ENCODE measurements at places on chromosomes 1 and 21.

- DNase-seq: no peak
Observed at GRCh38 chr1:47759936-47760629, 237.1 kb downstream of the TRABD2B start.

GRCh38 chr1:21495225-21495820, 13.9 kb upstream of the ALPL start:
- DNase-seq: no peak

DNA sequence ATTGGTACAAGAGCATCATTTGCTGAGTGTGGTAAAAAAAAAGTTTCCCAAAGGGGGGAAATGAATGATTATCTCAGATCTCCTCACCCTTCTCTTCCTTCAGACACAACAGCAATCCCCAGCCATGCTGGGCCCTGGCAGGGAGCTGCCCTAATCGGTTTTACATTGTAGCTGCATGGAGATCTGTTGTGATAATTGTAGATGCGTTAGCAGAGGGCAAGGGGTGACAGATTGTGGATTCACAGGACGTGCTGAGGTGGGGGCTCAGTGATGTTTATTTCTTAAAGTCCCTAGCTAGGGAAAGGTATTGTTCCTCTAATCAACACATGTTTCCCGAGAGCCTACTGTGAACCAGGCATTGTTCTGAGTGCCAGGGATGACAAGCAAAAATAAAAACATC, 304.1 kb downstream of the PBX1 start:
- DNase-seq: no peak

- no peak for DNase-seq
Observed at GRCh38 chr21:42266971-42267556, 48.1 kb downstream of the ABCG1 start.

DNA sequence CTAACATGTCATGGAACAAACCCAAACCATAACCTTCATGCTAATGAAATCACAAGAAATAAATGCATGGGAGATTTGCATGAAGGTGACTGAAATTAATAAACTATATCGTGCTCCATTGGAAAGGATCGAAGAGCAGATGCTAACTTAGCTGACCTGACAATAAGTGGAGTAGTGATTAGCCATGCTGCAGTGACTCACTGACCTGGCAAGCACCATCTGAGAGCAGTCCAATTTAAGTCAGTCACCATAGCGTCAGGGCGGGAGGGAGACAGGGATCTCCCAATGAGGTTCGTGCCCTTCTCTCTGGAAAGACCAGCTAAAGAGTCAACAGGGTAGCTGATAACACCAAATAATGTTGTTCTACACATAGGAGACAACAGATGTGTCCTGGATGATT, 21.5 kb downstream of the OLIG2 start:
- DNase-seq: peak; percentile 78

DNA sequence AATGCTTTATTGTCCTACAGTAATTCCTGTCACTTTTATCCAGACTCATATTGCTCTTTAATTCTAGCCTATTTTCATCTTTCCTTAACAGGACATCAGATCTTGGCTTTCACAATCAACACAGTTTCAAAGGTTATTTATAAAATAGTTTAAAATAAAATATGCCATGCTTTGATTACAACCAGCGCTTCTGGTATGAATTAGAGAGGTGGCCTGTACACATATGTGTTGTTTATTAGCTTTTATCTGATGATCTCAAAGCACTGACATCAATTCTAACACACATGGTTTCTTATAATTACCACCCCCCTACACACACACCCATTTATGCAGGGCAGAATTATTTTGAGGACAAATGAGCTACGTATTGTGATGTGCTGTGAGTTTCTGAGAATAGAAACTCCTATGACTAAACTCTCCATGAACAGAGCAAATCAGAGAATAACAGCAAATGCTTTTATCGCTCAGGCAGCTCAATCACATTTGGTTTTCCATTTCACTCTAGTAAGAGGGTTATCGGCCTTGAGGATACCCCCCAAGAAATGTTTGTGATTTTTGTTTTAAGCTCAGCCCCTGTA, 18.0 kb downstream of the CD247 start:
- DNase-seq: no peak

- DNase-seq: no peak
Observed at GRCh38 chr1:44437107-44437716, 32.2 kb downstream of the RNF220 start.

GRCh38 chr1:37606481-37607263, 10.9 kb upstream of the GNL2 start:
- peak; percentile 6 for DNase-seq

GRCh38 chr1:36984026-36984425, 50.3 kb downstream of the GRIK3 start:
- no peak for DNase-seq

GRCh38 chr1:198330982-198331615, 174.3 kb downstream of the NEK7 start:
- DNase-seq: peak; percentile 32

DNA sequence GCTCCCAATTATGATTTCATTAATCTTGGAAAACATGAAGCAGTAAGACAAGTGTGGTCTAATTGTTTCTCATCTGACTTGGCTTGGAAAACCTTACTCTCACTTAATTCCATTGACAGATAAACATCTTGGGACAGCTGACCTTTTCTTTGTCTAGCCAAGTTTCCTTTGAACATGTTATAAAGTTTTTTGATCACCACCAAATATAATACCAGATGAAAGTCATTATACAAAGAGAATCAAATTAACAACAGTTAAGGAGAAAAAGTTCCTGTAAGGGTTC, 50.2 kb downstream of the ALG14 start:
- peak; percentile 76 for DNase-seq

- no peak for DNase-seq
Observed at GRCh38 chr21:19011451-19011850, 607.9 kb upstream of the TMPRSS15 start.

DNA sequence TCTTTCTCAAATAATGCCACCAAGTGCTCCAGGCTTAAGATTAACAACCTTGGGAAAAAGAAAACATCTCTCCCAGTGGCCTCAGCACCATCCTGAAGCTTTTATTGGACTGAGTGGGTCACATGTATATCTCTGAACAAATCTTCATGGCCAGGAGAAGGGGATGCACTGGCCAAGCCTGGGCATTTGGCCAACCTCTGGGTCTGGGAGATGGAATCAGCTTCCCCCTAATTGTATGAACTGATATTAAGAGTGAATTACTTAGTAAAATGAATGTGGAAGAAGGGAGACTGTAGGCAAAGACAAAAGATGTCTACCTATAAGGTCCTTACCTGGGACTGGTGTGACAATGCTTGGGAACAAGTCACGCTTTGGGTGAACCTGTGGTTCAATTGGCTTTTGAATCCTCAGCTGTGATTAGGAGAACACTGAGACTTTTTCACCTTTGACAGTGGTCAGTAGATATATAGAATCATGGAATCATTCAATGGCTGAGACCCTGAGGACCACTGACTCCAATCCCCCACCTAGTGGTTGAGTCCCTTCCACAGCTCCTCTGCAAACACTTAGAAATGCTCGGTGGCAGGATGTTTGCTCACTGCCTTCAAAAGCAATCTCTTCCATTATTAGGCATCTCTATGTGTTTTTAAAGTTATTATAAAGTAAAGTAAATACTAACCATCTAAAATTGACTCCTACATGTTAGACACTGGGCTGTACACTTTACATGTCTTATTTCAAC, 102.6 kb upstream of the ATP1A1 start:
- DNase-seq: no peak

DNA sequence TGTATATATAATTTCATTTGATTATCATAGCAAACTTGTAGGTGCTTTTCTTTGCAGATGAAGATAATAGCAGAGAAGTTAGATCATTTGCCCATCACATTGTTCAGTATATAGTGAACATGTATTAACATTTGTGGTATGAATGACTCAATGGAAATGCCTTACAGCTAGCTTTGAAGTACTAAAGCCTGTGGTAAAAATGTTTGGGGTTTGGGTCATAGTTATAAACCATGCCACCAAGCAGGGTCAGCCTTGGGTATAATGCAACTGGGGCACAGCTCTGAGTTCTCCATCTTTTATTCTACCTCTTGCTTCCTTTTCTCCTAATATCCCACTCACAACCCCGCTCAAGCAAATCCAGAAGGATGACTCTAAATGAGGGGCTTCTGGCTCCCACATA, 141.6 kb downstream of the KCNT2 start:
- DNase-seq: peak; percentile 93

DNA sequence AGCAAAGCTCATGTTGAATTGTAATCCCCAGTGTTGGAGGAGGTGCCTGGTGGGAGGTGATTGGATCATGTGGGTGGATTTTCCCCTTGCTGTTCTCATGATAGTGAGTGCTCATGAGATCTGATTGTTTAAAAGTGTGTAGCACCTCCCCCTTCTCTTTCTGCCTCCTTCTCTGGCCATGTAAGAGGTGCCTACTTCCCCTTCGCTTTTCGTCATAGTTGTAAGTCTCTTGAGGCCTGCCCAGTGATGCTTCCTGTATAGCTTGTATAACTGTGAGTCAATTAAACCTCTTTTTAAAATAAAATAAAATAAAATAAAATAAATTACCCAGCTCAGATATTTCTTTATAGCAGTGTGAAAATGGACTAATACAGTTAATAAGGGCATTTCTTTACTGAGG, 1025.7 kb downstream of the PLA2G4A start:
- no peak for DNase-seq

- no peak for DNase-seq
Observed at GRCh38 chr1:119084798-119085197, 55.7 kb downstream of the WARS2 start.

DNA sequence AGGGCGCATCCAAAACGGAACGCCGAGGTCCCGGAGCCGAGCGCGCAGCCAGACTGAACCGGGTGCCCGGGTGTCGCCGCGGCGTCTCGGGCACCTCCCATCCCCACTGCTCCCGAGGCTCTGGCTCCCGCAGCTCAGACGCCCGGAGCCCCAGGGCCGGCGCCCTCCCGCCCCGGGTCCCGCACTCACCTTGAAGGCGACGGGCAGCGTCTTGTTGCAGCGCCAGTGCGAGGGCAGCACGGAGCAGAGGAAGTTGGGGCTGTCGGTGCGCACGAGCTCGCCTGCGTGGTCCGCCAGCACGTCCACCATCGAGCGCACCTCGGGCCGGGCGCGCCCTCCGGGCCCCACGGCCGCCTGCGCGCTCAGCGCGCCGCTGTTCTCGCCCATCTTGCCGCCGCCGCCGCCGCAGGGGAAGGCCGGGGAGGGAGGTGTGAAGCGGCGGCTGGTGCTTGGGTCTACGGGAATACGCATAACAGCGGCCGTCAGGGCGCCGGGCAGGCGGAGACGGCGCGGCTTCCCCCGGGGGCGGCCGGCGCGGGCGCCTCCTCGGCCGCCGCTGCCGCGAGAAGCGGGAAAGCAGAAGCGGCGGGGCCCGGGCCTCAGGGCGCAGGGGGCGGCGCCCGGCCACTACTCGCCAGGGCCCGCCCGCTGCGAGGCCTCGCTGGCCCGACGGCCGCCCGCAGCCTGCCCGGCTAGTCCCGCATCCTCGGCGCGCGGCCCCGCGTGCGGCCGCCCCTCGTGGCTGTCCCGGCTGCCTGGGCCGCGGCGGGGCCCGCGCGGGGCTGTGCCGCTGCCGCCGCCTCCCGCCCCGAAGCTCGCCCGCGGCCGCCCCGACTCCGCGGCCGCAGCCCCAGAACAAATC, 447 bp downstream of the RUNX3 start:
- no peak for DNase-seq

GRCh38 chr1:17717594-17718535, 37.3 kb upstream of the ACTL8 start:
- no peak for DNase-seq

GRCh38 chr21:21002153-21002552, 3.9 kb downstream of the NCAM2 start:
- no peak for DNase-seq

GRCh38 chr1:190196020-190196419, 281.6 kb downstream of the BRINP3 start:
- no peak for DNase-seq

GRCh38 chr1:237772009-237772408, 118.7 kb downstream of the ZP4 start:
- no peak for DNase-seq

GRCh38 chr1:196690582-196690981, 38.7 kb downstream of the CFH start:
- DNase-seq: no peak

DNA sequence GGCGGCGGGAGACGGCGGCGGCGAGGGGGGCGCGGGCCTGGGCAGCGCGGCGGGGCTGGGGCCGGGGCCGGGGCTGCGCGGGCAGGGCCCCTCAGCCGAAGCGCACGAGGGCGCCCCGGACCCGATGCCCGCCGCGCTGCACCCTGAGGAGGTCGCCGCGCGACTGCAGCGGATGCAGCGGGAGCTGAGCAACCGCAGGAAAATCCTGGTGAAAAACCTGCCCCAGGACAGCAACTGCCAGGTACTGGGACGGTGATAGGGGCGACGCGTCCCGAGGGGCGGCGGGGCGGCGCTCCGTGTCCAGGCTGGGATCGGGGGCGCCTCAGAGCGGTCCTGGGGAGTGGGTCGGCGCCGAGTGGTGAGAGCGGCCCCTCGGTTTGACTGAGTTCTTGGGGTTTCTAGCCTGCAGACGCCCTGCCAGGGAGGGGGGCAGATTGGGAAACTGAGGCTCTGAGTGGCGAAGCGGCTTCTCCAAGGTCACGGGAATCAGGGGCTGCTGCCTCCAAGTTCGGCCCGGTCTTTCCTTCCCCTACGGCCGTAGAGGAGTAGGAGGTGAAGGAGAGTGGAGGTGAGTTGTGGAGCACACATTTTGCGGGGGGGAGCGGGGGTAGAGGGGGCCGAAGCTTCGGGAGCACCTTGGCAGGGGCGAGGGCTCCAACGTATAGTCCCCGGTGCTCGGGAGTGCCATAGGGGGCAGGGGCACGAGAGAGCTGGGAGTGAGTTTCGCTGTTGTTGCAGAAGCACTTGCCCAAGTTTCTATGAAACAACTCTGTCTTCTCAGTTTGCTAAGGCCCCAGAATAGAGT, 508 bp downstream of the RAVER2 start:
- peak; percentile 30 for DNase-seq

DNA sequence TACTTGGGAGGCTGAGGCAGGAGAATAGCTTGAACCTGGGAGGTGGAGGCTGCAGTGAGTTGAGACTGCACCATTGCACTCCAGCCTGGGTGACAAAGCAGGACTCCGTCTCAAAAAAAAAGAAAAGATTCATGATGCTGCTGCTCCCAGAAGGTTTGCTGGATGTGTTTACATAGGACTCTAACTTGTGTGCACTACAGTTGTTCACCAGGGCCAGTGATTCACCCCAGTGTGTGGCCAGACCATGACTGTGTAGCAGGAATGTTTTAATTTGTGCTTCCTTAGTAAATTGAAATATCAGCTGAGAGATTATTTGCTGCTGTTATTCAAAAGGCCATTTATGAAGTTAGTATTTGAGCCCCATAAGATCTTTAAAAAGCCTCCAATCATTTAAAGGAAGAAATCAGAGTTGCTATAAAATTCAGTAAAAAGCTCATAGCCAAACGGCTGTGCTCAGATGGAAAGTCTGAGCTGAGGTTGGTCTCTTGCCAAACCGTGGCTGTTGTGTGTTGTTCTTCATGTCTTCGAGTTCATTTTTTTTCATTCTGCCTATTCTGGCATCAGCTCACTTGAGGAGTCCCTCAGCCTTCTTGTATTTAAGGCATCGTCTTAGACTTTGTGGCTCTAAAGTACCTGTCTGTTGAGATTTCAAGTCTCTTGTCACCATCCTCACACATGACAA, 18.1 kb upstream of the PGD start:
- peak; percentile 93 for DNase-seq

All from astrocyte (in vitro differentiated cells and primary cell).